ENCODE measurements at places on chromosomes 3 and 15.

DNA sequence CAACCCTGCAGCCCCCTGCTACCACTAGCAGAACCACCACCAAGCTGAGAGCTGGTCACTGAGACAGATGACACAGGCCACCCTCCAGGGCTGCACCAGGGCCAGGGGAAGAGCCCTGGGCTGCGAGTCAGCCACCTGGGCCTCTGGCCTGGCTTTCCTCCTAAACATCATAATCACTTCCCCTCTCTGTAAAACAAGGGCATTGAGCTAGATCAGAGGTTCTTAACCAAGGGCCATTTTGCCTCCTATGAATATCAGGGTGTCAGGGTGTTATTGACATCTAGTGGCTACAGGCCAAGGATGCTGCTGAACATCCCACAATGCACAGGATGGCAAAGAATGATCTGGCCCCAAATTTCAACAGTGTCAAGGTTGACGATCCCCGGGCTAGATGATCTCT lies 25.2 kb downstream of the TLE3 start:
- no peak for DNase-seq

DNA sequence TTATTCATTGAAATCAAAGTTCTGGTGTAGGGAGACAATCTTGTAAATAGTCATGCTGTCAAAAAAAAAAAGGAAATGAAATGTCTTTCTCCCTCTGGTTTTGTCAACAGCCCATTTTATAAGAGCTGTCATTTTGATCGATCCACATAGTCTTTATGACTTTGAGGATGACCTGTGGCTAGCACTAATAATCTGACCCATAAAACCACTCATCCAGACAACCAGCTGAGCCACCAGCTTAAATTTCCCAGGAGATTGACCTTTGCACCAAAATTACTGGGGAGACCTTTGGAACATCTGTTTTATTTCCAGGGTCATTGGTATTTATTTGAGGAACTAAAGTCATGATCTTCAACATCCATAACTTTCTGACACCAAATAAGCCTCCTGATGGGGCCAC lies 98.5 kb upstream of the MME start:
- no peak for DNase-seq

DNA sequence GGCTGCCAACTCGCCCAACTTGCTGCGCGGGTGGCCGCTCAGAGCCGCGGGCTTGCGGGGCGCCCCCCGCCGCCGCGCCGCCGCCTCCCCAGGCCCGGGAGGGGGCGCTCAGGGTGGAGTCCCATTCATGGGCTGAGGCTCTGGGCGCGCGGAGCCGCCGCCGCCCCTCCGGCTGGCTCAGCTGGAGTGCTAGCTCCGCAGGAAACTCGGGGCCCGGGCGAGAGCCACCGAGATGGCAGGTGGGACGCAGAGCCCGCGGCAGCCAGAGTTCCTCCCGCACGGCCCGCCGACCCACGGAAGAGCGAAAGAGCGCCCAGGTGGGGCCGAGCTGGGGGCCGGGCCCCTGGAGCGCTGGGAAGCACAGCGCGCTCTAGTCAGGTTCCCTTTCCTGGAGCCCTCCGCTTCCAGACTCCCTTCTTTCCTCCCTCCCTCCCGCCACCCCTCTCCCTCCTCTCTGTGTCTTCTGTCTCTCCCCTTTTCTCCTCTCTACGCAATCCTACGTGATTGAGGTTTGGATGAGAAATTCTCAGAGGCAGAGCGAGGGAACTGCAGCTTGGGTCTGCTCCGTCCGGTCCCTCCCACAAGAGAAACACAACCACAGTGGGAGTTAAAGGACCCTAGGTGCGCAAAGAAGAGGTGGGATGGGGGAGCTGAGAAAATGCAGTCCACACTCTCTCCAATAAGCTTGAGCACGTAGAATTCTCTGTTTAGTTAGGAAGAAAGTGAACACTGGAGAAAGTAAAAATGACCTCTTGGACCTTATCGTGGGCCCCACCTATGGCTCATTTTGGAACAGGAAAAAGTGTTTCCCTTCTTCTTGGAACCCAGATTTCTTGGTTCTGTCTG lies 317.3 kb downstream of the FGF12 start:
- DNase-seq = no peak

GRCh38 chr15:99387421-99388168 lies 136.3 kb downstream of the LRRC28 start:
- DNase-seq = no peak

DNA sequence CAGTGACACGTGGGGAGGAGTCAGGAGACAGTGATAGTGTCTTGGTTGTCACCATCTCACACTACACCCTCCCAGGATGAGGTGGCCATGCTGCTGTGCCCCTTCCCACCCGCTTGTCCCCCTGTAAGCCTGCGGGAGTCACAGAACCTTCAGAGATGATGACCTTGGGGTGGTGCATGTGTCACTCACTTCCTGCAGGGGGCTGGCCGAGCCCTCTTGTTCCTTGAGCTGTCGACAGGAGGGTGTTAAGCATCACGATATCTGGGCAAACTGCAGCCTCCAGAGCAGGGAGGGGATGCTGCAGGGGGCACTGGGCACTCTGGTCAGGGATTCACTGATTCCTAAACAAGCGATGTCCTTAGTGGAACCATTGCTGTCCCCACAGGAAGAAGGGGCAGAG lies 27.7 kb downstream of the FAH start:
- DNase-seq = no peak

DNA sequence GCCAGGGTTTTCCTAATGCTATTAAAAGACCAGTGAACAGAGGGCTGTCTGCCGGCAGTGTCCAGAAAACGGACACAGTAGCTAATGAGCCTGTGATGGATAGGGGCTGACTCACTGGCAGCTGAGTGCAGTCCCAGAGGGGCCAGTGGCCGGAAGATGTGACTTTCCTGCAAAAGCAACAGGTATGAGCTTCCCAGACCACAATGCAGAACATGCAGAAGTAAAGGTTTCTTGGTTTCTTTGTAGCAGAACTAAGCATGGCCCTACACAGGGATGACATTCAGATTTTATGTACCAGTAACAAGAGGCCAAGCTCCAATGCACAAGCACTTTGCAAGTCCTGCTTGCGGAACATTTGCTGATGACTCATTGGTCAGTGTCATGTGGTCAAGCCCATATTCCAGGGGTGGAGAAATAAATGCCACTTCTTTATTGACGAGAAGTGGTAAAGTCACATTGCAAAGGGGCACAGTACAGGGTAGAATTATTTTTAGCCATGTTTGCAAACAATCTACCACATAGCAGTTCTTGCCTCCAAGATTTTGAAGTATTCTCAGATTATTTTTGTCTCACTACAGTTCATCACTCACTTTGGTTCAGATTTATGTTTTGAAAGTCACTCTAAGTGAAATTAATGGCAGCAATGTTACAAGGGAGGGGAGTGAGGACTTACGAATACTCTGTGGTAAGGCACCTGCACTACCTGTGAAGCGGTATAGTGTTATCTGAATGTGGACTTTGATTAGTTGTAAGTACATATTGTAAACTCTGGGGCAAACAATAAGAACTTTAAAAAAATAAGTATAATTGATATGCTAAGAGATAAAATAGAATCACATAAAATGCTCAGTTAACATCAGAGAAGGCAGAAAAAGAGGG lies 263.3 kb downstream of the ABHD5 start:
- DNase-seq = no peak

DNA sequence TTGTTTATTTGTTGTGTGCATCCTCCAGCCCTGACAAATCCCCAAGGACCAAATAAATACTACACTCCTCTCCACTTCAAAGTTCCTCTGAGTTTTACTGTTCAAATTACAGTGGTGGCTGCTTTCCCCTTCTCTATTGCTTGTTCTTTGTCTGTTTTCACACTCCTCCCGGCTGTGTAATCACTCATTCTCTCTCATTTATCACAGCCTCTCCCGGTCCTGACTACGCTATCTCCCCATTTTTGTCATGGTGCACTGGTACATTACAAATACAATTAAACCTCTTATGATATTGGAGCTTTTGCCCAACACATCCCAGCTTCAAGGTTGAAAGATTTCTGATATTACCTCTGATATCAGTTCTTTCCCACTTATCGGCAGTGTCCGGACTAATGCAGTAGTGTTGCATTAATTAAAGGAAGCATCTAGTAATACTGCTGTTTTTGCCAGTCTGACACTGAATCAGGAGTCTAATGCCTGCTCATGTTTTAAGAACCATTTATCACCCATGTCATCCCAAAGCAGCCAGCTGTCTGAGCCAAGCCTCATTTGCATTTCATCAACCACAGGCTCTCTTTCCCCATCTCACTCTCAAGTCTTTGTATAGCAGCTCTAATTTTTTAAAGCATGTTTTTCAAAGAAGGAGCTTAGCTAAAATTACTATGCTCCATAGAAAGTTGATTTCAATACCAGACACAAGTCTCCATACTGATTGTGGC lies 740.5 kb downstream of the ROBO2 start:
- no peak for DNase-seq

DNA sequence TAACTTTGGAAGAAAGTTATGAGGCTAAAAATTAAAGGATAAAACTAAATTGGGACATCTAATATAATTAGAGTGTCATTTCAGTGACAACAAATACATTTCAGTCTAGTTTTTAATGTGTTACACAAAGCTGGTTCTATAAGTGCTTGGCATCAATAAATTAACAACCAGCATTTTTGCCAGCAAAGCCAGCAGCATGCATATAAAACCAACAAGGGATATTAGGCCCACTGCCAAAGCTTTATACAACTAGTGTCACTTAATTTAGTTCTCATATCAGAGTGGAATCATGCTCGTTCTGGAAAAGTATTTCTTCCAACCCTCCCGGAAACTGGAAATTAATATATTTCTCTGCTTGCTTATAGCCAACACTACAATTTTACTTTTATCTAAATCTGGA lies 88.8 kb downstream of the THBS1 start:
- DNase-seq = no peak

DNA sequence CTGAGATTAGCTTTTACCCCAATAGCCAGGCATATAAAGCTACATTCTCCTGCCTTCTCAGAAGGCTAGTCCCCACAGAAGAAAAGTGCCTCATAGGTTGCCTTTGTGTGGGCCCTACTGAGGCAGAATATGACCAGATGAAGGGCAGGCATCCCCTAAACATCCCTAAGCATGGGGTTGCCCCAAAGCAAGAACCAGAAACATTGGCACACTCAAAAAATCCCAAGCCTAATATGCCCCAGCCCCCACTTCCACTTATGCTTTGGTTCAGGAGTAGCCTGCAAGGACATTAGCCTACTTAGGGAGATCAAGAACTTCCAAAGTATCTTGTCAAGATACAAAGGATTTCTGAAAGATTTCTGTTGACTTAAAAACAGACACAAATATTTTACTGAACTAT lies 29.7 kb downstream of the WHAMM start:
- DNase-seq = no peak

GRCh38 chr3:138184994-138185393 lies 2.1 kb upstream of the ARMC8 start:
- no peak for DNase-seq

DNA sequence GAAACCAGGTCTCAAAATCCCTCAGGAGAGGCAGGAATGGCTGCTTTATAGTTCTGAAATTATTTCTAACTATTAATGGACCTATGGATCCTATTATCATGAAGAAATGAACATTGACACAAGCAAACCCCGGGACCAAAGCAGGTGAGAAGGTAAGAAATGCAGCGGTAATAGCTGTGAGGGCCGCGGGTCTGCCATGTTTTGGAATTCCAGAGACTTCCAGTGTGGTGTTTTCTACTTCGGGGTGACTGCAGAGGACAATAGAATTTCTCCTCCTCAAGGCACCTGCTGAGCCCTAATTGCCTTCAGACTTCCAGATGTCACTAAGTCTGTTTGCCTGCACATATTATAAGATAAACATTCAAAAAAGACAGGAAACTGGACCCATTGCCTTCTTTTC lies 437.4 kb downstream of the GABRG3 start:
- no peak for DNase-seq

DNA sequence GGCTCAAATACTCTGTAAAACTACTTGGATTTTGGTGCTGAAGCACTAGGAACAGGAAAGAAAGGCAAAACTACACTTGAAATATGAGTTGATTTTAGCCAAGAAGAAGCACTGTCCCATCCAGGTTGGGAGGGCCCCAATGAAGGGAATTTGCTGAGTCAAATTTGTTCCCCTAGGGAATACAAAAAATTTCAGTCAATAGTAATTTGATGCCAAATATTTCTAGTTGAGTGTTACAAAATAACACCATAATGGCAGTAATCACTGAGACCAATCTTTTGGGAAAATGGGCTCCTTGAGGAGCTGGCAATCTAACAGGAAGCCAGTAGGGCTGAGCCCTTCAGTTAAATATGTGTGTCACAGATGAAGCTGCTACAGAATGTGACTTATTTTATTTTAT lies 896.9 kb downstream of the DIPK2A start:
- no peak for DNase-seq

DNA sequence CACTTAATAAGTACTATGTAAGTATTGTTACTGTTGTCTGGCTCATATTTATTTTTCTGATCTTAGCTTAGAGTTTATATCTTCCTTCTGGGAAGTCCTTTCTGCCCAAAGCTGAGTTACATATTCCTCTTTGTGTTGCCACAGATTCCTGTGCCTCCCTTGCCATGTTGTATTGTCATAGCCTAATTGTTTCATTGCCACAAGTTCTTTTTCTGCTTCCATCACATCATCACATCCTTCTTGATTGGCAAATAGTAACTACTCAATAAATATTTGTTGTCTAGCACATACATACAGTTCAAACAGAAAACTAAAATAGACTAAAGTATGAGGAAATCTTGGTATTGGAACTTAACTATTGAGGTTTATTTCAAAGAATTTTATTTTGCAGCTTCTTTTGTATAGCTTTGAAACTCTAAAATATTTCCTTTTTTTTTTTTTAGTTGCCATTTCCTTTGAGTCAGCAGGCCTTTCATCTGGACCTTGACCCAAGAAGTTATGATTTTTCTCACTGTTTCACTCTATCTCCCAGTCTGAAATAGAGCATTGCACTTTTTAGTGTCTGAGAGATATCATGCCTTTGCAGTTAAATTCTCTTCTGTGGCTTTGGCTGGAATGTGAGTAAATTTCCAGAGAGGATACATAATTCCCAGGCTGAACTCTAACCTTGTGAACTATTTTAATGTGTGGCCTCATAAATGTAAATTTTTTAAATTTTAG lies 98.2 kb downstream of the ZNF609 start:
- DNase-seq = no peak

DNA sequence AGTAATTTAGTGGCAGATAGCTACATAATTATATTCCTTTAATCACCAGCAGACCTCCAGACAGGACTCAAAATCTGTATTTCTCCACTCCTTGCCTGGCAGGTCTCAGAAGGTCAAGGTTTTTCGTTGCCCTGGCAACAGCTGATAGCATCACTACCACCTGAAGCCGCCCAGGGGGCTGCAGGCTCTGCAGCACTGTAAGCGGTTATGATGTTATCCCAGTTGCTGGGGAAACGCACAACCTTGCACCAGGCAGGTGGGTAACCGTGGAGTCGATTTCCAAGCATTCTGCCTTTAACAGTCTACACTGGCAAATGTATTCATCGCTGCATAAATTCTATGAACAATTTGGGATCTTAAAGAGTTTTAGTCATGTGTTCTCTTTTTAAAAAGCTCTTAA lies 756.3 kb downstream of the NTRK3 start:
- no peak for DNase-seq

Data from C1 segment of cervical spinal cord (tissue), 14 donors.